SK-N-SH (cell line): ENCODE measurements at places on chromosomes 4 and X.

- no peak overlapping the region for H3K4me3 ChIP-seq
- DNase-seq: no peak
- no peaks in the 10 kb centered on the region for H3K4me1 ChIP-seq
- peaks cover 22% of the 10 kb centered on the region; the same call in 1 of the 2 replicates for H3K27me3 ChIP-seq
- no peaks in the 10 kb centered on the region for H3K36me3 ChIP-seq
Observed at GRCh38 chrX:38620623-38621022, 59.3 kb downstream of the TSPAN7 start.

- DNase-seq: no peak
- H3K36me3 ChIP-seq: no peaks in the 10 kb centered on the region
- no peak overlapping the region for H3K27ac ChIP-seq
- H3K4me1 ChIP-seq: no peaks in the 10 kb centered on the region
- H3K27me3 ChIP-seq: peaks cover 7% of the 10 kb centered on the region; the same call in 1 of the 2 replicates
Observed at GRCh38 chrX:134244043-134244442, 7.1 kb downstream of the CCDC160 start.

DNA sequence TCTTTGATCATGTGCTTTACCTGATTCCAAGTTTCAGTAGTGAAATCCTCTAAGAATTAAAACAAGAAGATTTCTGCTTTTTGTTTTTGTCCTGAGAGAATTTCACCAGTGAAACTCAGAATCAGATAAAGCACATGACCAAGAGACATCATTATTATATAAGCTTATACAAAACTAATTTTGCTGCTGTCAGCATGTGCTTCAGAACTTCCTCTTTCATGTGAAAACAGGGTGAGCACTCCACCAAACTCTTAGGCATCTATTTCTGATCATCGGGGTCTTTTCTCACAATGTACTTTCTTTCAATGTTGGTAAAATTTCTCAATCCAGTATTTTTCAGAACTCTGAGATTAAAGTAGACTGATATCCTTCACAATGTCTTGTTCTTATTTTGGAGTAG, 152.1 kb downstream of the SLC39A8 start:
- H3K27me3 ChIP-seq: no peaks in the 10 kb centered on the region
- no peak for DNase-seq
- H3K4me1 ChIP-seq: no peaks in the 10 kb centered on the region
- H3K4me3 ChIP-seq: no peak overlapping the region

GRCh38 chr4:184831153-184831552, 5.4 kb upstream of the ACSL1 start:
- H3K27me3 ChIP-seq: no peaks in the 10 kb centered on the region
- no peaks in the 10 kb centered on the region for H3K36me3 ChIP-seq
- no peaks in the 10 kb centered on the region for H3K4me1 ChIP-seq
- no peak overlapping the region for H3K27ac ChIP-seq

DNA sequence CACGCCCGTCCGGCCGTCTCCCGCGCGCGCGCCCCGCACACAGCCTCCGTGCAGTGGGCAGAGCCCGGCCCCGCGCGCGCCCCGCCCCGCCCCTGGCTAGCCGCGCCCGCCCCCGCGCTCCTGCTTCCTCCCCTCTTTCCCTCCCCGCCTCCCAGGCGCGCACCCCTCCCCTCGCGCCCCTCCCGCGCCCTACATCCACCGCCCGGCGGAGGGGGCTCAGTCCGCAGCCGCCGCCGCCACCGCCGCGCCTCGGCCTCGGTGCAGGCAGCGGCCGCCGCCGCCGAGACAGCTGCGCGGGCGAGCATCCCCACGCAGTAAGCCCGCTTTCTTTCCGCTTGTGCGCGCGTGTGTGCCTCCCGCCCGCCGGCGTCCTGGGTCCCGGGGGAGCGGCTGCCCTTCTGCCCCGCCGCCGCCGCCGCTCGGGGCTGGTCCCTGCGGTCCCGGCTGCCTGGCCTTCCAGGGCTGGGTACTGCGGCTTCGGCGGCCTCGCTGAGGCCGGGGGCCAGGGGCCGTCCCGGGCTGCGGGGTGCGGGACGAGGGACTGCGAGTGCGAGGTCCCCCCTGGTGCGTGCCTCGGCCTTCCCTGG, at the start of gene FHL1:
FHL1 (plus strand) TSS at position 219 of the 587 bp plus-strand sequence.
- H3K27ac ChIP-seq: no peak within 1 kb of the TSS
- peak within 1 kb of the TSS; percentile 64 for H3K4me3 ChIP-seq
- no peaks in the 10 kb centered on the region; the same call in none of the 2 replicates for H3K4me1 ChIP-seq
- H3K36me3 ChIP-seq: no peaks in the 10 kb centered on the region
- no peaks in the 10 kb centered on the region; the same call in 1 of the 2 replicates for H3K27me3 ChIP-seq

DNA sequence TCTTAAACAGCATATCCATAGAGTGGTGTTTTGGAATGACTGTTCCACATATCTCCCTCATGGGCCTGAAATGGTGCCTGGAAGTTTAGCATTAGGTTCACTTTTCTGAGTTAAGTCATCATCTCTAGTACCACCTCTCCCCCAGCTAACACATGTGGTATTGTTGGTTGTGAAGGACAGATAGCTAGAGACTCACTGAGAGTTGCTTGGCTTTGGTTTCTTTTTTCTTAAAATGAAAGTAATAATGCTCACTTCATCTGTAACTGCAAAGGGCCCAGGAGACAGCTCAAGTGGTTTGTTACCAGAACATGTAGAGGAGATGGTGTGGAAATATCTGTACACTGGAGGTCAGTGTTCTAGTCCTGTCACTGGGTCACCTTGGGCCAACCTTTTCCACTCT, 90.9 kb downstream of the EFNB1 start:
- H3K4me1 ChIP-seq: peaks cover 7% of the 10 kb centered on the region; the same call in 1 of the 2 replicates
- no peak overlapping the region for H3K4me3 ChIP-seq
- H3K27me3 ChIP-seq: peaks cover 13% of the 10 kb centered on the region; the same call in 1 of the 2 replicates
- H3K27ac ChIP-seq: no peak overlapping the region

GRCh38 chr4:38008571-38009021, 48.4 kb downstream of the PTTG2 start:
- H3K27me3 ChIP-seq: no peaks in the 10 kb centered on the region
- H3K36me3 ChIP-seq: no peaks in the 10 kb centered on the region
- H3K27ac ChIP-seq: no peak overlapping the region
- H3K4me3 ChIP-seq: no peak overlapping the region

- DNase-seq: no peak
- no peak overlapping the region for H3K4me3 ChIP-seq
- H3K36me3 ChIP-seq: no peaks in the 10 kb centered on the region
- H3K27ac ChIP-seq: no peak overlapping the region
- H3K4me1 ChIP-seq: no peaks in the 10 kb centered on the region
- H3K27me3 ChIP-seq: no peaks in the 10 kb centered on the region; the same call in 1 of the 2 replicates
Observed at GRCh38 chrX:136476501-136476900, 11.2 kb upstream of the BRS3 start.

DNA sequence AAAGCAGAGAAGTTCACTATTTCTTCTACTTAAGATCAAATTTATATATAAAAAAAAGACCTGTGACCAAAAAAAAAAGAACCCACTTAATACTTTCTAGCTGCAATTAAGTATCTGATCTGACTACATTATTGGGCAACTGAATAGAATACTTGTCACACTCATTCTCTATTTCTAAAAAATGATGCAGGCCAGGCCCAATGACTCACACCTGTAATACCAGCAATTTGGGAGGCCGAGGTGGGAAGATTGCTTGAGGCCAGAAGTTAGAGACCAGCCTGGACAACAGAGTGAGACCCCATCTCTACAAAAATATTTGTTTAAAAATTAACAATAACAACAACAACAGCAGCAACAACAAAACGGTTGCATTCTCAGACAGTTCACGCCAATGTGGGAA, 108.8 kb upstream of the BMP2K start:
- peaks cover under 1% of the 10 kb centered on the region; the same call in 1 of the 2 replicates for H3K4me1 ChIP-seq
- H3K36me3 ChIP-seq: no peaks in the 10 kb centered on the region
- no peak overlapping the region for H3K4me3 ChIP-seq
- no peak overlapping the region for H3K27ac ChIP-seq
- no peaks in the 10 kb centered on the region for H3K27me3 ChIP-seq

GRCh38 chr4:148434075-148434773, 8.0 kb downstream of the NR3C2 start:
- H3K27ac ChIP-seq: no peak overlapping the region
- H3K4me1 ChIP-seq: no peaks in the 10 kb centered on the region; the same call in 1 of the 2 replicates
- no peak overlapping the region for H3K4me3 ChIP-seq
- no peaks in the 10 kb centered on the region for H3K36me3 ChIP-seq
